DMS53 (cell line): ENCODE measurements at places on chromosomes 5 and 9.

GRCh38 chr9:102209176-102209575, 470.7 kb upstream of the GRIN3A start:
- no peak for DNase-seq

- DNase-seq = no peak
These were observed 4.7 kb upstream of the C1QTNF2 start for GRCh38 chr5:160375166-160375565.

DNA sequence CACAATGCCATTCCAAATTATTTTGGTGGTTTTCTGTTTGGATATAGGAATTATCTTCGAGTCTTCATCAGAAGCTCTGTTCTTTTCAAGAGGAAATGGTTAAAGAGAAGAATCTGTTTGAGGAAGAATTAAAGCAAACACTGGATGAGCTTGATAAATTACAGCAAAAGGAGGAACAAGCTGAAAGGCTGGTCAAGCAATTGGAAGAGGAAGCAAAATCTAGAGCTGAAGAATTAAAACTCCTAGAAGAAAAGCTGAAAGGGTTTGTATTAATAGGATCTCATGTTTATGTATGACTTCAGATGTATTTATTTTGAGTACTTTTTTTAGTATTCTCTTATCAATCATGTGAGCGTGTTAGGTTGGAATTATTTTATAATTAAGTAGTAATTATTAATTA, 15.0 kb downstream of the HMMR start:
- no peak for DNase-seq

GRCh38 chr5:14284392-14285148, 141.4 kb downstream of the TRIO start:
- no peak for DNase-seq

DNA sequence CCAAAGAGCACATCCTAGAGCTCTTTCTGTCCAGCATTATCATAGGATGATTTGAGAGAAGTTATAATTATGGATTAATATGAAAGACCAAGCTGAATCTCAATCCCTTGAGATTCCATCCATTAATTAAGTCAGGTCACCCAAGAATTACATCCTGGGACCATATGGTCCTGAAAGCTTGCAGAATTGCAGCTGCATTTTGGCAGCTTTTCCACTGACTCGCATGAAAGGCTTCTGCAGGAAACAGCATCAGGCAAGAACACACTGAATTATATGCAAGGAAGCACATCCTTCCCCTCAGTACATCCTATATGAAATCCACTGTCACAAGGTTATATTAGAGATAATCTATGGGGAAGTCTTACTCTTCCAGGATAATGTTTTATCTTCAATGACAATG, 109.1 kb upstream of the CTNND2 start:
- DNase-seq = no peak

DNA sequence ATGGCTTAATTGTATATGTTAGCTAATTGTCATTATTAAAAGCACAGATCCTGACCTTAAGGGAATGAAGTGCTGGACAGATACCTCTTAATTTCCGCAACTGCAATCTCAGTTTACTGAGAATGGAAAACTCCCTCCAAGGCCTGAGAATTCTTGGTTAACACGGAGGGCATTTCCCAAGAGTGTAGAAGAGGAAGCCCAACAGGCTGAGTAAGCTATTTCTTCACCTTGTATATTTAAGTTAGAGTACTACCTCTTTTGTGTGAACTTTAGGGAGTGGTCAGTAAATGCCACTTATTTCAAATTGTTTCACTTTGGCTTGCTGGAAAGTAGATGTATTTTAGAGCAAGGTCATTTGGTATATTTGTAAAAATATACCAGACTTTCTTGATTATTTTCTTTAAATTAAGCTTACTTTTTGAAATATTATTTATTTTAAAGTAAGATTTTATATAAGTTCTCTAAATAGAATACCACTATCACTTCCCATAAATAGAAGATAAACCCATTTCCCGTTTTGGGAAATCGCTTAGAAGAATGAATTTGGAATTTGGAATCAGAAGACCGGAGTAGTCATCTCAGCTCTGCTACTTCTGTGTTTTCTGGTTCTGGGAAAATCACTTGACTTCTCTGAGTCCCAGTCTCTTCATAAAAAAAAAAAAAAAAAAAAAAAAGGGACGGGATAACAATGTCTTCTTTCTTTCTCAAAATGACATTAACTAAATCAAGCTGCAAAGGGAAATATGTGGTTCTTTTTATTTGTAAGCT, 26.0 kb upstream of the C9orf72 start:
- DNase-seq = no peak

DNA sequence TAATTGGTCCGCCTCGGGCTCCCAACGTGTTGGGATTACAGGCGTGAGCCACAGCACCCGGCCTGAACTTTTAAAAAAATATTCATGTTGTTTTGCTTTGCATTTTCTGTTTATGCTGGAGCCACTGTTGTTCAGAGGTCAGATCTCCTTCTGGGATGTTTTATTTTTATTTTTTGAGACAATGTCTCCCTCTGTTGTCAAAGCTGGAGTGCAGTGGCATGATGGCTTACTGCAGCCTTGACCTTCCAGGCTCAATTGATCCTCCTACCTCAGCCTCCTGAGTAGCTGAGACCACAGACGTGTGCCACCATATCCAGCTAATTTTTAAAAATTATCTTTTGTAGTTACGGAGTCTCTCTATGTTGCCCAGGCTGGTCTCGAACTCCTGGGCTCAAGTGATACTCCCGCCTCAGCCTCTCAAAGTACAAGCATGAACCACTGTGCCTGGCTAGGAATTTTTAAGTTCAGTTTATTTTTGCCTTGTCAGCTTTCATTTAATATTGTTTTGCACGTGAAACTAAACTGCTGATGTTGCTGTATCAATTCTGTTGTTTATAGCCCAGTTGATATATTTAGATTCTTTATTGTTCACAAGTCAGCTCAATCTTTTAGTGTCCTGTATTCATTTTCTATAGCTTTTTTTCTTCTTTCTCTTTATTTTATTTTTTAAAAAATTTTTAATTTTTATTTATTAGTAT, 13.7 kb downstream of the TMEFF1 start:
- no peak for DNase-seq

GRCh38 chr9:16608906-16609305, 261.6 kb downstream of the BNC2 start:
- no peak for DNase-seq

- DNase-seq = no peak
These were observed 286.1 kb upstream of the IRX4 start for GRCh38 chr5:2168601-2169429.

- DNase-seq = peak; percentile 58
These were observed 145.0 kb downstream of the ADCY2 start for GRCh38 chr5:7540736-7541485.

- peak; percentile 85 for DNase-seq
These were observed 164.2 kb downstream of the AUH start for GRCh38 chr9:91197232-91198181.

GRCh38 chr9:133273819-133274218, 1.2 kb downstream of the ABO start:
- DNase-seq = peak; percentile 34
